CD4-positive, alpha-beta T cell treated with Interleukin-10 for 1 hour (primary cell): ENCODE measurements at places on chromosomes 7 and 10.

DNA sequence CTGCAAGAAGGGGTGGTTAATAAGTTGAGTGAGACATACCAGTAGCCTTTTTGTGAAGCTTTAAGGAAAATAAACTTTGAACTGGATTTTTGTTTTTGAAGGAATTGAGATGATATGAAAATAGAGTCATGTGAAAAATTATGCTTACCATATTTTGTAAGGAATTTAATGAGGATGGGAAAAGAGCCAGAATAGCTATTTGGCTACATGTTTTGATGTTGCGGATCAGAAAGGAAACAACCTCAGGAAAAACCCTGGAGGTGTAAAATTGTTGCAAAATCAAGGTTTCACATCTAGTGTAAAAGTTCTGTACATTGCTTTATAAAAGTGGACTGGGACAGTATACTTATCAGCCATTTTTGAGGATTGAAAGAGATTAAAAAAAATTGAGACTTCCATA is 15.0 kb downstream of the TBC1D12 start:
- no peak for DNase-seq

DNA sequence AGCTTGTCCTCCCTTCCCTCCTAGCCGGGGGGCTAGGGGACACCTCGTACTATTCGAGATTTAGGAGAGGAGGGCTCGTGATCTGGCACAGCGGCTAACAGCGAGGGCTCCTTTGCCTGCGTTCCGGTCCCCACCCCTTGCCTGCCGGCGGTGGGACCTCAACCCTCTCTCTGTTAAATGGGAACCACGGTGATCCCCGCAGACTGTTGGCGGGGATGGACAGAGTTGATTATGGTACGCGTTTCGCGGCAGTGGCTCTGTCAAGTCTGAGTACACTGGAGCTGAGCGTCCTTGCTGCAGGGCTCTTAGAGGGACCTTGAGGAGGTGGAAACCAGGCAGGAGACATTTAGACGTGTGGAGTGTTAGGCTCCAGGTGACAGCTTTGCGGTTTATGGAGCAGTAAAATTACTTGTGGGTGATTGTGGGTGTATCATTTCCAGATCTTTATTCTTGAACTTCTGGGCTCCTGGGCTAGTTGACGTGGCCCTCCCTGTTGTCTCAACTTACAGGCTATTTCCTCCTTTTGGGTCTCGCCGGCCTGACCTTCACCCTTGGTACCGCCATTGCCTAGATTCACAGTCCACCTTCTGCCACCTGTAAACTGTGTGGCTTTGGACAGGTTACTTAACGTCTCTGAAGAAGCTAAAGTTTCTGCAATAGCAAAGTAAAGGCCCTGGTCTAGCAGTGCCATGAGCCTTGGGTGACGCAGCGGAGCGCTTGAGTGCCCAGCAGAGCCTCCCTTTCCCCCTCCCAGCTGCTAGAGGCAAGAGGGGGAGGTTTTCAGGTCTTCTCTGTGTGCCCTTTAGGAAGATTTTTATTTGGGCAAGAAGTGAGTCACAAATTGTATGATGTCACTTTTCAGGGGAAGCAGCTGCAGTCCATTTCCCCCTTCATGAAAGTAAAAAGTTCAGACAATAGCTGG is 739 bp downstream of the CASP7 start:
- peak; percentile 39 for DNase-seq

- no peak for DNase-seq
Observed at GRCh38 chr7:140342727-140343514, 55.4 kb downstream of the SLC37A3 start.

GRCh38 chr7:29494350-29494749 is 69.3 kb upstream of the PRR15 start:
- DNase-seq, result no peak

GRCh38 chr7:158161194-158161593 is 426.4 kb downstream of the PTPRN2 start:
- no peak for DNase-seq

DNA sequence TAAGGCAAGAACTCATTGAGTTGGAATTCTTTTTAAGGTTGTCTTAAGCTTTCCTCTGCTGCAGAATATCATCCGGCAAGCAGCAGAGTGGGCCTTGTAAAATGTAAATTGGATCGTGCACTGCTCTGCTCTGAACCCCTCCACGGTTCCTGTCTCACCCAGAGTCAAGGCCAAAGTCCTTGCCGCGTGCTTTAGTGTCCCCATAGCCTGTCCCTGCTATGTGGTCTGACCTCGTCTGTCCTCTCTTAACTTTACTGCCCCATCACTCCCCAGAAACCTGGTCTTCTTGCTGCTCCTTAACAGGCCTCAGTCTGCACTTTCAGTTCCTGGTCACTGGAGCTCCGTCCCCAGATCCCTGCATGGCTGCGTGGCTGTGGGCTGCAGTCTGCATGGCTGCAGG is 121.6 kb upstream of the SDK1 start:
- no peak for DNase-seq

GRCh38 chr7:127667017-127667670 is 15.2 kb downstream of the SND1 start:
- DNase-seq, result no peak

DNA sequence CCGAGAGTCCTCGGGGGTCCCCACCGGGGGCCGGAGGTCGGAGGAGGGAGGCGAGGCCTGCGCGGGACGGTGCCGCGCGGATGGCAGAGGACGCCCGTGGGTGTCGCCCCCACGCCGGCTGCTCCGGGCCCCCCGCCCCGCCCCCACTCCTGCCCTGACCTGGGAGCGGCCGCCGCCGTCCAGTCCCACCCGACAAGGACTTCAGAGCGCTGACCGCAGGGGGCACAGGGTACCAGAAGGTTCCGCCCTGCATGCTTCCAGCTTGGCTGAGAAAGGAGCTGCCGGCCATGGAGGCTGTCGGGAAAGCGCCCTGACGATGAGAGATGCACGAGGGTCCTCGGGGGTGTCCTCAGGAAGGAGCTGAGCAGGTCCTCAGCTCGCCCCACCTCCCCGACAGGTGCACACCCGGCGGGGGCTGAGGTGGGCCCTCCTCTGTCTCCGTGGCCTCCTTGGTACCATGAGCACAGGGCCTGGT is 57.0 kb upstream of the DNAJB6 start:
- no peak for DNase-seq

DNA sequence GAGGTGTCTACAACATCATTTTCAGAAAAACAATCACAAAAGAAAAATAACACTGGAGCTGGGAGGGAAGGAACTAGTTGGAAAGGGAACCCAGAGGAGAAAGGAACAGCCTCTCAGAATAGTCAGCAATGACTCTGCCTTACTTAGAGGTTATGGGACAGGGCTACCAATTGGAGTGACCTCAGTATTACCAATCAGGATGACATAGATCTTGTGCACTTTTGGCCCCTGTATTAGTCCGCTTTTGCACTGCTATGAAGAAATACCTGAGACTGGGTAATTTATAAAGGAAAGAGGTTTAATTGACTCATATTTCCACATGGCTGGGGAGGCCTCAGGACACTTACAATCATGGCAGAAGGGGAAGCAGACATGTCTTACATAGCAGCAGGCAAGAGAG is 99.7 kb upstream of the SDK1 start:
- no peak for DNase-seq

DNA sequence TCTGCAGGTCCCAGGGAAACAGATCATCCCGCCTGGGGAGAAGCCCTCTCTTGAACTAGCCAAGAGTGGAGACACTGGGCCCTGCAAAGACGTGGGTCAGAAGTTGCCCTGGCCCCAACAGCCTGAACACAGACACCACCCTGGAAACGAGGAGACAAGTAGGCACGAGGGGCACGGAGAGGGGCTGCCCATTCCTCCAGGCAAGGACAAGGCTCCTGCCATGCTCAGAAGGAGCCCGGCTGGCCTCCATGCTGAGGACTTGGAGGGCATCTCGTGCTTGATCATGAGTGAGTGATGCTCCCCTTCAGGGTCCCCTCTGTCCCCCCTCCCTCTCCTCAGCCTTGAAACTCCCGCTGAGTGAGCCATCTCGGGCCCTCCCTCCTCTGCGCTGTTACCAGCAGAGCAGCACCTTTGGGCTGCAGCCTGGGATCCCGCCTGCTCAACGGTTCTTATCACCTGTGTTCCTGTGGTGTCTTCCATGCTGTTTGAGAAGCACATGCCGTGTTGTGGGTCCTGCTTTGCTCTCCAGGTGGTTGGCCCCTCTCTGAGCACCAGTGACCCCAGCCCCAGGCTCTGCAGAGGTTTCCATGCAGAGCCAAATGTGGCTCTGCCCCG is 544.3 kb downstream of the TCERG1L start:
- no peak for DNase-seq

- DNase-seq, result no peak
Observed at GRCh38 chr10:125340903-125341302, 180.5 kb upstream of the CTBP2 start.

DNA sequence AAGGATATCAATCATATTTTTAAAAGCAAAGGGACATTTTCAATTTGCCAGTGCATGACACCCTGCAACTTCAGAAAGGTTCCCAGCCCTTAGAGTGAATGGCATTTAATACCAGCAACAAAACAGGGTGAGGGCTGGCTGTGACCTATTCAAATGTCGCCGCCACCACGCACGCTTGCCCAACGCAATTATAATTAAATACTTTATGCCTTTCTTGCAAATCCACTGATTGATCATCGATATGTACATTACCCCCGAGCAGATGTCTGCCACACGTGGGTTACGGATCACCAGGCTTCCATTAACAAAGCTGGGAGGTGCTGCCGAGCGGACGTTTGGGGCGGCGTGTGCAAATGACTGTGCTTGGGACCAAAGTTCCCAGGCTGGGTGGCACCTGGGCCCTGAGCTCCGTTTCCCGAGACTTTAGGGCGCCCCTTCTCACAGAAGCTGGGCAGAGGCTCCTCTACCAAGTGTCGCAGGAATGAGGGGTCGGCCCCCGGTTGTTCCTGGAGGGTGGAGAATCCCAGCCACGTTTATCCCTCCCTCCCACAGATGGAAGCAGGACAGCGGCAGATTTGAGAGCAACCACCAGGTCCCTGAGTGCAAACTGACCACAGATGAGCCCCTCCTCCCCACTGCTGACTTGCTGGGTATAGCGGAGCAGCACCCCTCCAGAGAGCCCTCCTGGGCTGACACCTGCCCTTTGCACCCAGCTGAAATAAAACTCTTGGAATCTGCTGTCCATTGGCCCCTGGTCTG is 3.9 kb downstream of the FOXL3 start:
- DNase-seq, result no peak

GRCh38 chr10:76829724-76830123 is 807.9 kb downstream of the KCNMA1 start:
- no peak for DNase-seq

DNA sequence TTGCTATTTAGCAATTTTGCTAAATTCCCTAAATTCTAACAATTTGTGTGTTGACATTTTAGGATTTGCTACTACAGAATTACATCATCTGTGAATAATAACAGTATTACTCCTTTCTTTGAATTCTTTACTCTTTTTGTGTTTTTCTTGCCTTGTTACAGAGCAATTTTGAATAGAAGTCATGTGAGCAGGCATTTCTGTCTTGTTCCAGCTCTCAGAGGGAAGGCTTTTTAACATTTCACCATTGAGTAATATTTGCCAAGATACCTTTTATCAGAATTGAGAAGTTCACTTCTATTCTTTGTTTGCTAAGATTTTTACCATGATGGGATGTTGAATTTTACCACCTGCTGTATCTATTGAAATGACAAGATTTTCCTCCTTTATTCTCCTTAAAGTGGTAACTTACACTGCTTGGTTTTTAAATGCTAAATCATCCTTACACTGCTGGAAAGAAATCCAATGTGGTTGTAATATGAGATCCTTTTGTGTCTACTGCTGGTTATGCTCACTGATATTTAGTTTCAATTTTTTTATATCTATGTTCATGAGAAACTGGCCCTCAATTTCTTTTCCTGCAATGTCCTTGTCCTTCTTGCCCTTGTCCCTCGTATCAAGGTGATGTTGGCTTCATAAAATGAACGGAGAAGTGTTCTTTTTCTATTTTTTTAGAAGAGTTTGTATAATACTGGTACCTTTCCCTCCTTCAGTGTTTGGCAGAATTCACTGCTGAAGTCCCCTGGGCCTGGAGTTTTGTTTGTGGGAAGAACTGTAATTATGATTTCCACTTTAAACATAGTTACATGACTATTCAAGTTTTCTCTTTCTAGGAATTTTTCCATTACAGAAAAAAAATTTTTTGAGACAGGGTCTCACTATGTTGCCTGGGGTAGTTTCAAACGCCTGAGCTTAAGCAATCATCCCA is 50.3 kb upstream of the ATP6V0A4 start:
- no peak for DNase-seq

DNA sequence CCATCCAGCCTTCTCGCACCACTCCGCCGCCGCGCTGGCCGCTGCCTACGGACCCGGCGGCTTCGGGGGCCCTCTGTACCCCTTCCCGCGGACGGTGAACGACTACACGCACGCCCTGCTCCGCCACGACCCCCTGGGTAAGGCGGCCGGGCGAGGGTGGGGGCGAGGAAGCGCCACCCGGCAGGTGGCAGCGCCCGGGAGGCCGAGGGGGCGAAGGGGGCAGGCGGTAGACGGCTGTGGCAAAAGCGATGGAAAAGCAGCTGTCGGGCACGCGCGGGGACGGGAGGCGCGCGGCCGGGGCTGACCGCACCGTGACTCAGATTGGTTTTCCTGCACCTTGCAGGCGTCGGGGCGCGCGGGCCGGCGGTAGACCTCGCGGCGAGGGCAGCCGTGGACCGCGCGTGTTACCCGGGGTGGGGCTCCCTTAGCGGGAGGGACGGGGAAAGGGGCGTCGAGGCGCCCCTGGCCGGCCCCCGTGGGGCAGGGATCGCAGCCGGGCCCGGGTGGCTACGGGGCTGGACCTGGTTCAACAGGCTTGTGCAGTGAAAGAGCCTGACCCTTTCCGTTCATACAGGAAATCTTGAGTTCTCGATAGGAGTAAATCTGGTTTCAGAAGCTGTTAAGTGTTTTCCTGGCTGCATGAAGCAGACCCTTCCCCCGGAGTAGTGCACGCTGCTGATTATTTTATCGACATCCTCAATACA is 608 bp downstream of the HHEX start:
- DNase-seq, result peak; percentile 59

- no peak for DNase-seq
Observed at GRCh38 chr7:50368366-50368765, 63.9 kb downstream of the IKZF1 start.

DNA sequence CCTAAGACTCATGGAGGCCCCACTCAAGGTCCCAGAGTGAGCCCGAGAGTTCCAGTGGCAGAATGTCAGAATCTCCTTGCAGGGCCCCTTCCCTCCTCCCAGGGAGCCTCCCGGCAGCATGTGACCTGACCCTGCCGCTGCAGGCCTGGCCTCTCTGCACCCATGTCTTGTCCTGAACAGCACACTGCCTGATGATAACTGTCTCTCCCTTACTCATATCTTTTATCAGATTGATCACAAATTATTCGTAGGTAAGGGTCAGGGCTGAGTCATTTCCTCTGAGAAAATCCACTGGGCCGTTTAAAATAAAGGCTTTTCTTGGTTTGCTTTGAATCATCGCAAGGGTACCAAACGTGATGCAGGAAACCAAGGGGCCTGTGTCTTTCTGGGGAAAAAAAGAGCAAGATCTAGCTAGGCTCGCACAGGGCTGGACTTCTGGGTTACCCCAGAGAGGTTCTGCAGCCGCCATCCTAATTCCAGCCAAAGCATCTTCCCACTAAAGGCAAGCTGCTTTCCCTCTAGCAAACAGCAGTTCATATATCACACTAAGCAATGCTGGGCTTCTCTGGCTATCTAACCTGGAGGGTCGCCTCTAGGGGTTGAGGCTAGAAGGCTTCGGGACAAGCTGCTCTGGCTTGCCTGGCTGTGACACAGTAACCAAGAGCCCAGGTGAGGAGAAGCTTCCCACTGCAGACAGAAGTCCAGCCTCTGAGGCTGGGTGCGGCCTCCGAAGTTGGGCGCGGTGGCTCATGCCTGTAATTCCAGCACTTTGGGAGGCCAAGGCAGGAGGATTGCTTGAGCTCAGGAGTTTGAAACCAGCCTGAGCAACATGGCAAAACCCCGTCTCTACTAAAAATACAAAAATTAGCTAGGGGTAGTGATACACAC is 104.9 kb downstream of the SPDYE5 start:
- no peak for DNase-seq
